Activated naive CD8-positive, alpha-beta T cell treated with anti-CD3 and anti-CD28 coated beads for 36 hours (primary cell): ENCODE measurements at places on chromosomes 3 and 15.
A peak's percentile ranks its signal among the peaks of the same experiment; 100 is the strongest.

DNA sequence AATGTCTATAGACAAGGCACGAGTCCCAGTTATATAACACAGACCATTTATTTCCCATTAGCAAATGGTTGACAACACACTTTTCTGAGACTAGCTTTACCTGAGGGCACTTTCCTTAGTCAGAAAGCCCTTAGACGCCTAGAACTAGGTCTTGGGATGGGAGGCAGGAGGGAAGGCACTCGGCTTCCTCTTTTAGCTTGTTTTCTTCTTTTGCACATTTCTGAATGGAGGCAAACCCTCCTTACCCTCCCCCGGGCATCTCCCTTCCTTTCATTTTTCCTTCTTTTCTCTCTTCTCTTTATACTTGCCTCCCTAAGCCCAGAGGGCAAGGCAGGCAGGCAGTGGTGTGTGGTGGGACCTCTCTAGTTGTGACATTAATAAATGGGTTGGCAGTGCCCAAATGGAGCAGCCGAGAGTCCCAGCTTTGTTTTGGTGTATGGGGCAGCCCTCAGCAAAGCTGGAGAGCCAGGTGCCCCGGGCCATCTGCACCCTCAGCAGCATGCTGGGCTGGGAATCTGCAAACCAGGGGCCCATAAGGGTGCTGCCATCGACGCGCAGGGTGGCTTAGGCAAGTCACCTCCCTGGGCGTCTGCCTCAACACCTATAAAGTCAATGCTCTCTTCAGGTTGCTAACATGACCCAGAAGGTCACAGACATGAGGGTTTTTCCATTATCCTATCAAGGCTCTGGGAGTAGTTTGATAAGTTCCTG is 21.1 kb upstream of the BCL2L10 start:
- no peak for DNase-seq

- no peak for DNase-seq
Observed at GRCh38 chr3:159861369-159861987, 127.2 kb upstream of the IL12A start.

GRCh38 chr3:135862361-135862760 is 103.2 kb upstream of the PPP2R3A start:
- no peak for DNase-seq

DNA sequence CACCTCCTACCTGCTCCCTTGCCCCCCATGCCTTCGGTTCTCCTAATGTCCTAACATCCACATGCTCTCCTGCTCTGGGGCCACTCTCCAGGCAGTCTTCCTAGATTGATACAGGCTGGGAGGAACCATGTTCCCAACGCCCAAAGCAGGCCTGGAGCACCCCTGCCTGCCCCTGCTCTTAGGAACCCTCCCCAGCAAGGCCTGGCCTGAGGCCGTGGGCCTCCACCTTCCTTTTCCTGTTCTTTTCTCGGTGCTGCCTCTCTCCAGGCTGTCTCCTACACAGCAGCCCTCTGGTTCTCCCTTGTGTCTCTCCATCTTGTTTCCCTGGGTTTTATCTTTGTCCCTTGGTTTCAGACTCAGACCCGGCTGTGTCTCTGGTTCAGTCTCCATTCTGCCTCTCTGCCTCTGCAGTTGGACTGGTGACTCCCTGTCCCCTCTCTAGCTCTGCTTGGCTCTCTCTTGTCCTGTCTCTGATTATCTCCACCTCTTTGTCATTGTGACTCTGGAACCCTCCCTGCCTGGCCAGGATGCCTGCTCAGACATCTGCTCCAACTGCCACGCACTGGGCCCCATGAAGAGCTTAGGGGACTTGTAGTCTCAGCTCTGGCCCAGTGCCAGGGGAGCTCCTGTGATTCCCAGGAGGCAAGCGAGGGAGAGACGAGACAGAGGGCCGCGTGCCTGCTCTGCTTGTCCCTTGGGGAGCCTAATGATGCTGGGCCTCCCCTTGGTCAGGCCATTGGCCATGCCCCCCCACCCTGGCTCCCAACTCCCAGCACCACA is 26.0 kb upstream of the RPL29 start:
- DNase-seq = no peak

GRCh38 chr3:51982352-51982837 is 940 bp upstream of the ACY1 start:
- peak; percentile 56 for DNase-seq

DNA sequence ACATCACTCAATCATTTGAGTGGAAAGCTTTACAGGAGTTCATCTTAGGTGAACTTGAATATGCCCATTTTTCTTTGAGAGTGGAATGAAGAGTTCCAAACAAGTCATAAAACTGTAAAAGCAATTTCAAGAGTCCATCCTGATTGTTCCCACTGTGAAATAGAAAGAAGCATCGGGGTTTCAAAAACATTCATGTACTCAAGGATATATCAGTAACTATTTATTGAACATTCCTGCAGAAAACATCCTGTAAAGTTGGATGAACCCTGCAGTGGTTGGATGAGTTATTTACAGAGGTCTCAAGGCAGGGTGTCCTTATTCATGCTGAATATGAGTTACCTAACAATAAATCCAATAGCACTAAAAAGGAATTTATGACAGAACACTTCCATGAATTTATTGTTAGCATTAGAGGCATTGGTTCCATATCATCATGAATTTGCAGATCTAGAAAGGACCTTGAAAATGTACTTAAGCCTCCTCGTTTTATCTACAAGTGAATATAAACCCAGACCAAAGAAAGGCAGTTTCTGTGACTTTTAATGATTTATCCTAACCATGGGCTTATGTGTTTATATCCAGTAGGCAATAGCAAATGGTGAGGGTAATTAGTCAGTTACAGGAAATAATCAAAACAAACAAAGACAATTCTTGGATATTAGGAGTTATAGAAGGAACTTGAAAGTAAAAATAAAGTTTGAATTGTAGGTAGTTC is 361.9 kb upstream of the KCNMB2 start:
- no peak for DNase-seq

- DNase-seq = no peak
Observed at GRCh38 chr3:106049821-106050220, 181.0 kb upstream of the CBLB start.

GRCh38 chr3:130425484-130425883 is 80.0 kb downstream of the COL6A5 start:
- no peak for DNase-seq

DNA sequence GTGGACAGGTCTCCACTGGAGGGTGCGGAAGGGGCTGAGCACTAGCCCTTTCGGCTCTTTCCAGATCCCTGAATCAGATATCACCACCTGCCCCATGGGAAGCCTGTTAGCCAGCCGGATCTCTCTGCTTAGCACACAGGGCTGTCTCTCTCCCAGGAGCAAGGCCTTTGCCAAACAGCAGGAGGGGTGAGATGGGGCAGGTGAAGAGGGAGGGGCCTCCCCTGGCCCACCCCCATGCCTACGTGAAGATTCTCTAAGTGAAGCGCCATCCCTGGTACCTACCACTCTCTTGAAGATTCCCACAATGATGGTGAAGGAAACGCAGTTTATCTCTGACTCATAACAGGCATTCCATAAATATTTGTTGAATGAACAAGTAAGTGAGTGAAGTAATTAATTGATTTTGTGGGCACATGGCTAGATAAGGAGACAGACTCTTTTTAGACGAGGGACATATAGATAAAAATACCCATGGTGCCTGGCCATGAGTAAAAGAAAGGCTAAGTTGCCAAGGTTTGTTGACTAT is 19.6 kb upstream of the HCN4 start:
- no peak for DNase-seq

DNA sequence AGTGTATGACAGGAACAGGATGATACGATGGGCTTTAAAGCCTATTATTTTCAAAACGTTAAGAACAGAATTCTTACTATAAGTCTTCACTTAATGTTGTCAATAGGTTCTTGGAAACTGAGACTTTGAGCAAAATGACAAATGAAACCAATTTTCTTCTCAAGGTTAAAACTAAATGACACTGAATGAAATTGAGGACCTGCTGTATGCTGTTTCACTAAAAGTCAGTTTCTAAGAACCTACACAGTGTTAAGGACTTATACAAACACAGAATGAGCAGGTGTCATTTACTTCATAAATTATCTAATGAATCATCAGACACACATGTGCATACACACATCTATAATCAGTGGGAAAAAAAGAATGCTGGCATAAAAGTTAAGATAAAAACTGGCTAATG is 106.9 kb downstream of the RFTN1 start:
- DNase-seq = no peak

DNA sequence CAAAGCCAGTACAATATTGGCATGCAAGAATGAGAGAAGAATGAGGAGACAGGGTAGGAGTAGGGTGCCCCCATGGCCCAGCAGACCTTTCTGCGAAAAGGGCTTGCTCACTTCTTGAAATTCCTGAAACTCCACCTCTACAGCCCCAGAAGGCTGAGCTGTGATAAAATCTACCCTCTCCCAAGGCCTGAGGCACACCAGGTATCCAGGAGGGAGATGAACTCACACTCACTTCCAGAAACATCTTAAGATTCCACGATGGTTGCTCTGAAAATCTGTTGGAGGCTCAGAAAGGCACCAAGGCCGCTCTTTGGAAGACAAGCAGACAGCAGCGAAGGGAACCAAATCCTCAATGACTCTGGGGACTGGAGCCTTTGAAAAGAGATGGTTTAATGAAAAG is 297.5 kb downstream of the UACA start:
- DNase-seq = no peak

DNA sequence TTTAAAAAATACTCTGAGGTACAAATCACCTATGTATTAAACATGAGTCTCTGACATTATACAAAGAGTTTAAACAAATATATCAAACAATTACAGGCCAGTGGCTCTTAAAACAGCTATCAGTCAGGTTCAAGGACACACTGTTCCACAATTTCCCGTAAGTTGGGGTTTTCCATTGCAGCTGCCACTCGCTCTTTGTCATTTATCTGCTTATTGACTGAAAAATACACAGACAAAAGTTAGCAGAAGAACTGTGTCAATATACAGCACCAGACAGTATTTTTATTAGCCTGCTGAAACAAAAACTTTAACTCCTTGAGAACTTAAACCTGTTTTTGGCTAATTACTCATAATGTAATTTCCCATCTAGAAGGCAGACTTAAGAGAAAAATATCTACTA is 20.8 kb downstream of the CIAO2A start:
- DNase-seq = no peak

GRCh38 chr3:43997316-43997715 is 244.4 kb upstream of the TOPAZ1 start:
- no peak for DNase-seq

- no peak for DNase-seq
Observed at GRCh38 chr3:37704064-37704463, 157.6 kb upstream of the CTDSPL start.

GRCh38 chr3:17141699-17142098 is 256.9 kb downstream of the PLCL2 start:
- DNase-seq = no peak

DNA sequence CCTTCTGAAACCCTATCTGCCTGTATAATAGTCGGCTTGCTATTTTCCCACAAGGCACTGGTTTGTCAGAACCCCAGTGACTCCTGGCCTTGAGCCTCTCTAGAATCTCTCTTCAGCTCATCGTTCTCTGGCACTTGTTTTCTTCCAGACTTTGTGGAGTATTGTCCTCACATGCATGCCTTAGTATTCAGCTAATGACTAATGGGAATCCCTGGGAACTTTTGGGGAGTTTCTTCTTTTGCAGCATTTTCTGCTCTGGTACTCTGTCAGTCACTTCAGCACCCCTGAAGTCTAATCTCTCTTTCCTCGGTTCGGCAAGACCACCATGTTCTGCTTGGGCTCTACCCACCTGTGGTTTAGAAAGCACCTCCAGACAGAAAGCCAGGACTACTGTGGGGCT is 35.8 kb upstream of the THRB start:
- DNase-seq = no peak

DNA sequence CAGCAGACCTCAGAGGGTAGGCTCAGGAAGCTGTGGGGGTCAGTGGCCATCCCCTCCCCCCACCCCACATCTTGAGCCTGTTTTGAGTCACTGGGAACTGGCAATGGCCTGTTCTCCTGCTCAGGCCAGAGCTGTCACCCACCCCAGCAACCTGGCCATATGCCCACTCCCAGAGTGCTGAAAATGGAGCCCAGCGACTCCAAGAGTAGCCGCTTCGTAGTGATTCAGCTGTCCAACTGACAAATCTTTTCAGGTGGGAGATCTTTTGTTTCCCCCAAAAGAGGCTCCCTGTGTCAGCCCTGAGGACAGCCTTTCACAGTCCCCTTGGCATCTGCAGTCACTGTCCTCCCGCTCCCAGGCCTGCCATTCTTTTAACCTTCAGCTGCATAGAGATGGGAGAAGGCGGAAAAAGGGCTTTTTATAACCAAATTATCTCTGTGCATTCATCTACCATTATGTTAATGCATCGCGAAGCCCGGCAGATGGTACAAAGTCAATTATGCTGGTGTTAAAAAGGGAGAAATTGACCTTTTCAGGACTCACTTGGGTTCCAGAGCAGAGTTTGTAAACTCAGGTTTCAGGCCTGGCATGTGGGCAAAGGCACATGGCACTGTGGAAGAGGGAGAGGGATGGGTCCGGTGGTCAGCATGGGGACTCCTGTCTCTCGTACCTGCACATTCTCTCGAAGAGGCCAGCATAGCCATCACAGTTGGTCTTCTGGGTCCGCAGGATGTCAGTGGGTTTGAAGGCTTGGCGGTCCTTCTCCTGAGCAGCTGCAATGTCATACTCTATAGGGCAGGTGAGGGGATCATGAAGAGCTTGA is 32.1 kb downstream of the KY start:
- DNase-seq = no peak

- DNase-seq = peak; percentile 40
Observed at GRCh38 chr15:68578175-68578979, 416 bp upstream of the CORO2B start.

DNA sequence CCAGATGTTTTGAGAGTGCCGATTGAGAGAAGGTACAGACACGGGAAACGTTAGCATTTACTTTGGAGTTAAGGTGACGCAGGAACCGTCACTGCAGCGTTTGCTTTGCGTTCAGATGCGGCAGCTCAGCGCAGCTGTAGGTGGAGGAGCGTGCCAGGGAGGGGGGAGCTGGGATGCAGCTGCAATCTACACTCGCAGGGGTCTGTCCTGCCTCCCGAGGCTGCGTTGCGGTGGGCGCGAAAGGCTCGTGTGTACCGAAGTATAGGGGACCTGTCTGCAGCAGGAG is 425 bp upstream of the FYTTD1 start:
- DNase-seq = peak; percentile 66

GRCh38 chr3:129207479-129207878 is 23.8 kb upstream of the CNBP start:
- no peak for DNase-seq

DNA sequence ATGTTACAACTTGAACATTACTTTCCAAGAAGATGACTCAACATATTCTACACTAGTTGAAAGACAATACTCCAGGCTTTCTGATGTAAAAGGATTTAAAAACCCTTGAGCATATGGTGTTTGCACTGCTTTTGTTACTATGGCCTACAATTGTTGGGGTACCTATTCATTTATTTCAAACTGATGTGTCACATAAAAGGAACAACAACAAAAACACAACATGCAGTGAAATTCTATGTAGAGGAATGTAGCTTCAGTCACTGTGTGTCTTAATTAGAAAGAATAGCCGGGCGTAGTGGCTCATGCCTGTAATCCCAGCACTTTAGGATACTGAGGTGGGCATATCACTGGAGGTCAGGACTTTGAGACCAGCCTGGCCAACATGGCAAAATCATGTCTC is 1.6 kb downstream of the SPATA16 start:
- DNase-seq = no peak

- DNase-seq = no peak
Observed at GRCh38 chr3:147423537-147423797, 14.3 kb downstream of the ZIC1 start.
